ENCODE measurements at places on chromosomes 5 and 9.

DNA sequence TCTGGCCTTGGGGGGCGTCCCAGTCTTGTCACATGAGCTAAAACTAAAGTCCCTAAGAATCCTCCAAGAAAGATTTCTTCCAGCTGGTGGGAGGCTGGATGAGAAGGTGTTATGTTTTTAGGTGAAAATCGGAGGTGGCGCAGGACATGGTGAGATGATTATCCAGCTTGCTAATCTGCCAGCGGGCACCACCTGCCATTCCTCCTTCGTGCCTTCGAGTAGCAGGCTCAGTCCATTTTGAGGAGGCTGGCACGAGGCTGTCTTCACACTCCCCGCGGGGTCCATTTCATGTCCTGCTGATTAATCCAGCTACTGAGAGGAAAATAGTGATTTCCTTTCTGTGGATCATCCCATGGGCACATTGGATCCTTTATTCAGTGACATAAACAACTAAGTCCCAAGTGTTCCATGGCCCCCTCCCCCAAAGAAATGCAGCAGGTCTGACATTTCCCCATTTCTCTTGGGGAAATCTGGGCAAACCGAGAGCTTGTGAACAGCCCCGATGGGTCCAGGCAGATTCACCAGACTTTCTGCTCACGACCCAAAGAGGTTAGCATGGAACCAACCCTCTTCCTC is 38.2 kb upstream of the EXOC3 start:
- no peak overlapping the region for H3K4me3 ChIP-seq
- no peak overlapping the region for H3K27ac ChIP-seq
- no peaks in the 10 kb centered on the region for H3K4me1 ChIP-seq
- H3K36me3 ChIP-seq, result no peaks in the 10 kb centered on the region

GRCh38 chr5:36366883-36367282 is 65.2 kb upstream of the RANBP3L start:
- DNase-seq, result no peak
- H3K4me3 ChIP-seq, result no peak overlapping the region

GRCh38 chr5:102762562-102763227 is 7.6 kb downstream of the PAM start:
- no peaks in the 10 kb centered on the region for H3K36me3 ChIP-seq
- no peak for DNase-seq
- H3K27me3 ChIP-seq, result no peaks in the 10 kb centered on the region
- peaks cover 15% of the 10 kb centered on the region for H3K4me1 ChIP-seq
- H3K4me3 ChIP-seq, result no peak overlapping the region

GRCh38 chr9:107620236-107620635 is 130.7 kb upstream of the KLF4 start:
- H3K27me3 ChIP-seq, result no peaks in the 10 kb centered on the region
- DNase-seq, result no peak
- H3K4me3 ChIP-seq, result no peak overlapping the region
- H3K27ac ChIP-seq, result no peak overlapping the region
- H3K4me1 ChIP-seq, result no peaks in the 10 kb centered on the region
- H3K36me3 ChIP-seq, result no peaks in the 10 kb centered on the region

DNA sequence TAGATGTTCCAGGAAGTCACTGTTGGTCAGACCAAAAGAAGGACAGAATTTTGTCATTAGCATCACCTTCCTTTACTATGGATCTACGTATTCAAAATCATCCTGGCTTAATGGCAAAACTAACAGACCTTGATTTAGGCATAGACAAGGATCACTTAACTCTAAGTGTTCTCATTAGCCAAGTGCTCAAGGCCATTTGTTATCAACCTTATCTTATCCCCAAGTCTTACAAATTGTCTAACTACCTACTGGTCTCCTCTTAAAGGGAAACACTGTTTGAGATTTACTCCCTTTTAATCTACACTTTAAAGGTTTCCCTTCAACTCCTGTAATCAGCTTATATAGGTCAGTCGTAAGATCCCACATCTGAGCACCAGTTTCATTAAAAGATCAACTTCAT is 1197.5 kb upstream of the C9orf72 start:
- H3K4me3 ChIP-seq, result no peak overlapping the region
- no peaks in the 10 kb centered on the region for H3K4me1 ChIP-seq
- no peak overlapping the region for H3K27ac ChIP-seq
- H3K27me3 ChIP-seq, result no peaks in the 10 kb centered on the region
- no peak for DNase-seq
- H3K36me3 ChIP-seq, result no peaks in the 10 kb centered on the region

- H3K4me1 ChIP-seq, result no peaks in the 10 kb centered on the region
- peak overlapping the region; percentile 65 for H3K27ac ChIP-seq
- H3K36me3 ChIP-seq, result no peaks in the 10 kb centered on the region
- H3K27me3 ChIP-seq, result peaks cover 5% of the 10 kb centered on the region
- DNase-seq, result no peak
These were observed 753 bp downstream of the FANCC start for GRCh38 chr9:95316794-95317118.

GRCh38 chr5:1538276-1538675 is 14.5 kb upstream of the LPCAT1 start:
- H3K4me1 ChIP-seq, result peaks cover 5% of the 10 kb centered on the region
- H3K4me3 ChIP-seq, result no peak overlapping the region
- no peaks in the 10 kb centered on the region for H3K27me3 ChIP-seq

- no peak for DNase-seq
- no peak overlapping the region for H3K4me3 ChIP-seq
- no peaks in the 10 kb centered on the region for H3K27me3 ChIP-seq
- no peak overlapping the region for H3K27ac ChIP-seq
- H3K4me1 ChIP-seq, result no peaks in the 10 kb centered on the region
- H3K36me3 ChIP-seq, result no peaks in the 10 kb centered on the region
These were observed 50.2 kb upstream of the RNF38 start for GRCh38 chr9:36450110-36450732.

DNA sequence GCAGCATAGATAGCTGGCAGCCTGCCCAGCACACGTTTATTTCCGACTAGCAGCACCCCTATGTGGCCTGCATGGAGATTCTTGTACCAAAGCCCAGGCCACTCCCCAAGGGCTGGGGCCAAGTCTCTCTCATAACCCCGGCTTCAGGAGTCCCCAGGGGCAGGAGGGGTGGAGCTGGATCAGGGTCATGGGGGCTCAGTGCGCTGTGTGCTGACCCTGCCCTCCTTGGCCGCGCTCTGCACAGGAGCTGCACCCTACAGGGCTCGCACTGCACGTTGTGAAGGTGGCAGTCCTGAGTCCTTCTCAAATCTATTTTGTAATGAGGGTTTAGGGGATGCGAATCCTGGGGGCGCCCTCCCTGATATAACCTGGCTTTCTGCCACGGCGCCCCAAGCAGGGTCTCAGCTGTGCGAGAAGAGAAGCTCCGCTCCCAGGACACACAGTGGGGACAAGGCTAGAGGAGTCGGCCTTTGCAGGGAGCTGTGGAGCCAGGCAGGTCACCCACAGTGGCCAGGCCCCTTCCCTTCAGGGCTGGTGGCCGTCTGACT is 28.6 kb downstream of the NKD2 start:
- no peak for DNase-seq
- H3K4me3 ChIP-seq, result no peak overlapping the region
- H3K27ac ChIP-seq, result no peak overlapping the region
- H3K4me1 ChIP-seq, result no peaks in the 10 kb centered on the region

- DNase-seq, result no peak
- H3K27me3 ChIP-seq, result no peaks in the 10 kb centered on the region
- no peak overlapping the region for H3K27ac ChIP-seq
- peaks cover 18% of the 10 kb centered on the region for H3K4me1 ChIP-seq
These were observed 17.0 kb downstream of the ERAP2 start for GRCh38 chr5:96893342-96893741.

DNA sequence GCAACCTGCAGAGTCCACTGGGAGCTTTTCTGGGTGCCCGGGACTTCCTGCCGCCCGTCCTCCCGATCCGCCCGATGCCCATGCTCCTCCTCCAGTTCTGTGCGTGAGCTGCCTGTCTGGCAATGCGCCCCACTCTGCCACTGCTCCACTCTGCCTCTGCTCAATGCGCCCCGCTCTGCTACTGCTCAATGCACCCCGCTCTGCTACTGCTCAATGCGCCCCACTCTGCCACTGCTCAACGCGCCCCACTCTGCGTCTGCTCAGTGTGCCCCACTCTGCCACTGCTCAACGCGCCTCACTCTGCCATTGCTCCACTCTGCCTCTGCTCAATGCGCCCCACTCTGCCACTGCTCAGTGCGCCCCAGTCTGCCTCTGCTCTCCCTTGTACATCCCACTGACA is 436.0 kb downstream of the NR2F1-AS1 start:
- H3K27me3 ChIP-seq, result no peaks in the 10 kb centered on the region
- no peaks in the 10 kb centered on the region for H3K36me3 ChIP-seq
- H3K4me1 ChIP-seq, result no peaks in the 10 kb centered on the region

DNA sequence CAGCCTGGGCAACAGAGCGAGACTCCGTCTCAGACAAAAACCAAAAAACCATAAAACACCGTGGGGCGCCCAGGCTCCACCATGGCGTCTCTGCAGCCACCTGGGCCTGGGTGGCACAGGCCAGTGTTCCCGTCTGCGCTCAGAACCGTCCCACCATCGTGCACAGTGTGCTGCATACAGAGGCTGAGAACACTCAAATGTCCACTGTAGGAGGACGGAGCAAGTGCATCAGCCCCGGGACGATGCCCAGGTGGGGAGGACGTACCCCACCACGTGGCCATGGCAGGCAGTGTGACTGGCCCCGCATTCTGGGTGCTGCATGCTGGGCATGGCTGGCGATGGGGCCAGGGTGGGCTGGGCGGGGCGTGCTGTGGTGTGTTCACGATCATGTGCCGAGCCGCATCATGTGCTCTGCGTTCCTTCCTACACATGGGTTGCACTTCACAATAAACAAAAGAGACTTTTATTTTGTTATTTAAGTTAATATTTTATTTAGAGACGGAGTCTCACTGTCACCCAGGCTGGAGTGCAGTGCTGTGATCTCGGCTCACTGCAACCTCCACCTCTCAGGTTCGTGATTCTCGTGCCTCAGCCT is 37.8 kb downstream of the EXD3 start:
- H3K36me3 ChIP-seq, result no peaks in the 10 kb centered on the region
- H3K27me3 ChIP-seq, result no peaks in the 10 kb centered on the region
- no peak overlapping the region for H3K27ac ChIP-seq
- no peak for DNase-seq
- peaks cover 13% of the 10 kb centered on the region for H3K4me1 ChIP-seq

DNA sequence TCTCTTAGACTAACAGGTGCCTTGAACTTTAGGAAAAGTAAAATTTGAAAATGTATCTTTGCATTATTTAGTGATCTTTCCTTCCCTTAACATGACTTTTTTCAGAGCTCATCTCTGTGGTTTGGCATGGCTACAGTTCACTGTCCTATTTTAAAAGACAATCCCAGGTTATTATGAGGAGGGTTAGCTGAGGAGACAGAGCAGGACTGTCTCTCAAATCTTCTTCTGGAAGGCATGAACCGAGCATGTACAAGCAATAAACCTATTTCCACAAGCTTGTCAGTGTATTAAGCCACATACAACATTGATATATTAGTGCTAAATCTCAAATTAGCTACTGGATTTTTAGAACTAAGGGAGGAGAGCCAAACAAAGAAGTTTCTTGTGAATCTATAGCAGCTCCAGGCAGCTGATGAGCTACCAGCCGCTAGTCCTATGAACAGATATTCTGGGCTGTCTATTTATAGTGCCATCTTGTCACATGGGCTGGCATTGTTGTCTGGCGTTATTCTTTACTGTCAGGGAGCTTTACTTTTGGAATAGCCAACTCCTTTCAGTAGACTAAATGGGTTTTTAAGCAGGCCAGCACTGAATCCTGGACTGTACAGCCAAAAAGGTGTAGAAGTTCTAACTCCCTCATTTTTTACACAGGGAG is 171.2 kb upstream of the ACTBL2 start:
- no peaks in the 10 kb centered on the region for H3K27me3 ChIP-seq
- no peak overlapping the region for H3K27ac ChIP-seq
- no peaks in the 10 kb centered on the region for H3K36me3 ChIP-seq
- no peaks in the 10 kb centered on the region for H3K4me1 ChIP-seq
- DNase-seq, result no peak

- no peak overlapping the region for H3K27ac ChIP-seq
- H3K27me3 ChIP-seq, result no peaks in the 10 kb centered on the region
- no peak for DNase-seq
- no peaks in the 10 kb centered on the region for H3K4me1 ChIP-seq
- no peak overlapping the region for H3K4me3 ChIP-seq
- no peaks in the 10 kb centered on the region for H3K36me3 ChIP-seq
These were observed 165.7 kb upstream of the SMC2 start for GRCh38 chr9:103928442-103928841.

DNA sequence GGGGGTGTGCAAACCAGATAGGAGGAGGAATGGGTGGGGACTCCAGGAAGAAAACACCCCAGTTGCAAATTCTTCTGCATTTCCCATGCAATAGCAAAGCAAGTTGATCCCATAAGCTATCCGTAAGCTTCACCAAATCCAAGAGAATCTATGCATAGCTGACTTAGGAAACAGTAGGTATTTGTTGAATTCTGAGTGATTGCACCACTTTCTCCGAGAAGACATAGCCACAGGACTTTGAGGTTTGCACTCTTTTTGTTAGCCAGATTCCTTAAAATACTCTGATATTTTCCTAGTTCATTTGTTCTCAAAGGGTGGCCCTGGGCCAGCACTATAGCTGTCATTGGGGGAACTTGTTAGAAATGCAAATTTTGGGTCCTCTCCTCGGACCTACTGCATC is 271.9 kb downstream of the SLIT3 start:
- H3K27me3 ChIP-seq, result no peaks in the 10 kb centered on the region
- no peak for DNase-seq
- no peaks in the 10 kb centered on the region for H3K4me1 ChIP-seq
- no peak overlapping the region for H3K27ac ChIP-seq
- H3K36me3 ChIP-seq, result no peaks in the 10 kb centered on the region

DNA sequence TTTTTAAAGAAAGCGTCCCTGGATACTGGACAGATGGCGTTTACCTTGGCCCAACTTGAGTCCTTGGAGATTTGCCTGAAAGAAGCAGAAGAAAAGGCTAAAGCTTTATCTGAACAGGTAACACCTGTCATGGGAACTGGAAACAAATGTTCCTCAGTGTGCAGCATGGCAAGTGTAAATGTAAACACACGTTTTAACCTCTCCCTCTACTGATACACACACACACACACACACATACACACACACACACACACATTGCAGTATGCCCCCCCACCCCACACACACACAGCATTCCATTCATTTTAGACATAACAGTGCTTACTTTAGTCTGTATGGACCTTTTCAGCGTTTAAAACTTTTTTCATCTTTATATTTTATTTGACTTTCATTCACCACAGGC is 51.1 kb downstream of the CCDC192 start:
- no peaks in the 10 kb centered on the region for H3K36me3 ChIP-seq
- DNase-seq, result no peak

- no peaks in the 10 kb centered on the region for H3K36me3 ChIP-seq
- no peak overlapping the region for H3K27ac ChIP-seq
These were observed 163.3 kb upstream of the LHFPL2 start for GRCh38 chr5:78811866-78812265.

Data from effector memory CD4-positive, alpha-beta T cell (primary cell).